ENCODE measurements at places on chromosomes 13 and 19. TPM values are rescaled to one million over a fixed set of nuclear protein-coding genes. Genes with fewer than 3 reads are reported as not detected.

The SIGLEC12 gene
- polyA plus RNA-seq = 5.1 TPM

The KLK8 gene
- 0.74 TPM for polyA plus RNA-seq

The GRIN2D gene
- 0.32 TPM for polyA plus RNA-seq

The CD320 gene
- polyA plus RNA-seq = 38.6 TPM

The BRSK1 gene
- polyA plus RNA-seq = 0.94 TPM

- DNase-seq = no peak
Observed at GRCh38 chr19:12015015-12015752, 20.3 kb downstream of the ZNF433 start.

DNA sequence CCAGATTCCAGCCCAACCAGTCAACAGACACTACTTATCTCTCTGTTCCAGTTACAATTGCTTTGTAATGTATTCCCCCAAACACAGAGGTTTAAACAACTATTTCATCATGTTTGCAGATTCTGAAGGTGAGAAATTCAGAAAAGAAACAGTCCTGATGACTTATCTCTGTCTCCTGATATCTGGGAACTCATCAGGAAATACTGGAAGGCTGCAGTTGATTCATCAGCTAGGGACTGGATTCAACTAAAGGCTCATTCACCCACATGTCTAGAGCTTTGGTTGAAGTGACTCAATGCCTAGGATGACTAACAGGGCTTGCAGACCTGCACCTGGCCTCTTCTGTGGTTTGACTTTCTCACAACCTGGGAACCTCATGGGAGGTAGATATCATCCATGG is 56.6 kb upstream of the GPC6 start:
- DNase-seq = no peak

- DNase-seq = peak; percentile 38
Observed at GRCh38 chr19:1767464-1767933, 14.2 kb downstream of the ONECUT3 start.

- DNase-seq = peak; percentile 56
Observed at GRCh38 chr13:43770871-43771270, 15.9 kb downstream of the ENOX1 start.

- DNase-seq = no peak
Observed at GRCh38 chr13:96672016-96672415, 322.3 kb downstream of the OXGR1 start.

- peak; percentile 4 for DNase-seq
Observed at GRCh38 chr13:51925865-51926527, 64.2 kb downstream of the CCDC70 start.

DNA sequence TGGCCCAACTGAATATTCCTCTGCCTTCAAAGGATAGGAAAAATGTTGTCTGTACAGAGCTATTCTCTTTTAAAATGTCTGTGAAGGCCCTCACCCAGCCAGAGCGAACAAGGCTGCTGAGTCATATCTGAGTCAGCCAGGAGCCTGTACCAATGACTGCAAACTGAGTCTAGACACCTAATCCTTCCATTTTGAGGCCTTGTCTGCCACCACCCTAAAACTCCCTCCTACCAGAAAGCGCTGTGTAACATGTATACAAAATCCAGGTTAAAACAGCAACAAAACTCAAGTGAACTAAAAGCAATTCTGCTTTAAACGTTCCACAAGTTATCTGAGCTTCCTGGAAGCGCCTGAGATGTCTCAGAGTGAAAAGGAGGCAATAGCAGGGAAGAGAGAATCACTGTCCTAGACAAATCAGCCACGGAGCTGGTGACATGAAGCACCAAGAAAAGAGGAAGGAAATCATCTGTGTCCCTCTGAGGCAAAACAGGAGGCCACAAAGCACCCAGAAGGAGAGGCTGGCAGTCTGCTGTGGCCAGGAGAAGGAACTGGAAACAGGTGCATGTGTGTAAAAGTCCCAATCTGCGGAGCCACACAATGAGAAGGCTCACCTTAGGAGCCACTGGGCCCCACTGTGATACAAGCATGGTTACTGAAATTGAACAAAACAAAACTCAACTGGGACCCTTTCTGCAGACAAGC is 10.2 kb downstream of the DHRS12 start:
- DNase-seq = no peak

GRCh38 chr13:36772853-36773252 is 46.2 kb upstream of the RFXAP start:
- no peak for DNase-seq

- no peak for DNase-seq
Observed at GRCh38 chr13:76993473-76993872, 1.6 kb downstream of the CLN5 start.

GRCh38 chr19:38060331-38060730 is 153.3 kb downstream of the SIPA1L3 start:
- no peak for DNase-seq

GRCh38 chr19:2014731-2015607 is 545 bp downstream of the BTBD2 start:
- peak; percentile 38 for DNase-seq

DNA sequence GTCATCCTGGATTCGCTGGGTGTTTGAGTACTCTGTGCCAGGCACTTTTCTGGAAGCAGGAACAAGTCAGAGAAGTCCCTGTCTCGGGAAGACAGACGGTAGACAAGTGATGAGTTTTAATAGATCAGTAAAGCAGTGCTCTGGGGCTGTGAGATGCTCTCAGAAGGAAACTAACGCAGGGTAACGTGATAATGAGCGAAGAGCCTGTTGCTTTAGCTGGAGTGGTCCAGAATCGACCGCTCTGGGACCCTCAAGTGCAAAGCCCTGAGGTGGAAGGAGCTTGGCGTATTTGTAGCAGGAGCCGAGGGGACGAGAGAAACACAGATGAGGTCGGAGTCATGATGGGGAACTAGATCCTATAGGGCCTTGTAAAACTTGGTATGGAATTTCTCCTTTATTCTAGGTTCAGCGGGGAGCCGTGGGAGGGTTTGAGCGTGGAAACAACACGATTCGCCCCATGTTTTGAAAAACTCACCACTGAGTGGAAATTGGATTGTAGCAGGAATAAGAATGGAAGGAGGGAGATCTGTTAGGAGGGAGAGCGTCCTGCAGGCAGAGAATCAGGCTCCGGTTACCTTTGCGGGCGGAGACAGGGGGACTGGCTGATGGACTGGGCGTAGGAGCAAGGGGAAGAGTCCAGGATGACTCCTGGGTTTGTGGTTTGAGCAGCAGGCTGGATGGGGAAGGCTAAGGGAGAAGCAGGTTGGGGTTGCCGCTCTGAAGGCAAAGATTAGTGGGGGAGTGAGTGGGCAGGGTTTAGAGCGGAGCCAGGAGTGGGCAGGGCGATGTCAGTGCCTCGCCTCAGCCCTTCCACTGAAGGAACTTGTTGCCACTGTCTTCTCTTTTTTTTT is 763 bp downstream of the POLD1 start:
- DNase-seq = no peak

GRCh38 chr13:38395497-38395788 is 45.8 kb downstream of the UFM1 start:
- no peak for DNase-seq

DNA sequence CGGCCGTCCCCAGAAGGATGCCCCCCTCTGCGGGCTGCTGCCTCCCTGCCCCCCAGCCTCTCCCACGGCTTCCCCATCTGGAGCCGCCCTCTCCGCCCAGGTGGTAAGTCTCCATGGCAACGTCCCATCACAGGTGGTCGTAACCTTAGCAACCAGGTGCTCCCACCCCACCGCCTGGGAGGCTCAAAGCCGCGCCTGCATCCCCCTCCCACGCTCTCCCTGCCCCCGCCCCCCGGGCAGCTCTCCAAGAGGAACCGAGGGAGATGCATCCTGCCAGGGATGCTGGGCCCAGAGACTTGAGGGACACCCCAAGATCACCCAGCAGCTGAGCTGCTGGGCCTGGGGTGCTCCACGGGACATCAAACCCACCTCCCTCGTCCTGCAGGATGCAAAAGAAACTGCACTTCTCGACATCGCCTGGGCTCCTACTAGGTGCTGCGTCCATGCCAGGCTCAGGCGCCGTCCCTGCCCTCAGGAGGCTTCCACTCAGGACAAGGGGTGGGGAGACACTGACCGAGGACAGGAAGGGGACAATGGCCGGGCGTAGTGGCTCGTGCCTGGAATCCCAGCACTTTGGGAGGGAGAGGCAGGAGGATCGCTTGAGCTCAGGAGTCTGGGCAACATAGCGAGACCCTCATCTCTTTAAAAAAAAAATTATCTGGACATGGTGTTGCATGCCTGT is 5.0 kb upstream of the LINGO3 start:
- DNase-seq = no peak

GRCh38 chr19:38635483-38636399 is 11.7 kb upstream of the ACTN4 start:
- no peak for DNase-seq

GRCh38 chr13:102830646-102831045 is 15.2 kb upstream of the ERCC5 start:
- no peak for DNase-seq

DNA sequence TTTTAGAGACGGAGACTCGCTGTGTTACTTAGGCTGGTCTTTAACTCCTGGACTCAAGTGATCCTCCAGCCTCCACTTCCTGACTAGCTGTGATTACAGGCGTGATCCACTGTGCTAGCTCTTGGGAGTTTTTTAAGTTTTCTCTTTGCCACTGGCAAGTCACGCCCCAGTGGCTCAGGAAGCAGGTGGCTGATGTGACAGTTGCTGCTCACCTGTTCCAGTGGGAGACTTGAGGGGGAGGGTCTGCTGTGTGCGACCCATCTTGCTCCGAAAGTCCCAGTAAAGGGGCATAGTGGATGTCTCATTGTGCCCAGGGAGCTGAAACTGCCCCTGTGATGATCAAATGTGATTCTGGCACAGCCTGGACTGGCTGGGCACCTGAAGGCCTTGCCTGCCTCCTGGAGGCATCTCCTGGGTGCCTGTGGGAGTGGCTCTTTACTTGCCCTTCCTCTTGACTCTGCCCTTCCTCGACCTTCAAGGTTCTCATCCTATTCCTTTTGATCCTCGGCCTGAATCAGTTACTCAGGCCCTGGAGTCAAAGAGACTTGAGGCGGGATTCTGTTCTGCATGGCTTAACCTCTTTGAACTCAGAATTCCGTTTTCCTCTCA is 7.8 kb downstream of the SMARCA4 start:
- DNase-seq = peak; percentile 62

DNA sequence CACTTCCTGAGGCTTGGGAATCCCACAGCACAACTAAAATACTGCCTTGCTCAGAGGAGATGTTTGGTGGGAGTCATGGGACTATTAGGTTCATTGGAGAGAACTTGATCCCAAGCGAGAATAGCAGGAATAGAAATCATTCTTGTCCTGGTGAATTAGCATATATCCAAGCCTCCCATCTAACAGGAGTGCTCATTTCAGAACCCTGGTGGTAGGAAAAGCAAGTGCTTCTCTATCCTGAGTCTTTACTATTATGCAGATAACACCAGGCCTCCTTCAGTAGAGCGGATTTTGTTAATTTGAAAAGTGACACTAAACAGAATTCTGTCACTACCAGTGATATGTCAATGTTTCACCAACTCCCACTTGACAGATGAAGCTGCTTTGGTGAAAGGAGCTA is 199.5 kb downstream of the ATP8A2 start:
- no peak for DNase-seq

DNA sequence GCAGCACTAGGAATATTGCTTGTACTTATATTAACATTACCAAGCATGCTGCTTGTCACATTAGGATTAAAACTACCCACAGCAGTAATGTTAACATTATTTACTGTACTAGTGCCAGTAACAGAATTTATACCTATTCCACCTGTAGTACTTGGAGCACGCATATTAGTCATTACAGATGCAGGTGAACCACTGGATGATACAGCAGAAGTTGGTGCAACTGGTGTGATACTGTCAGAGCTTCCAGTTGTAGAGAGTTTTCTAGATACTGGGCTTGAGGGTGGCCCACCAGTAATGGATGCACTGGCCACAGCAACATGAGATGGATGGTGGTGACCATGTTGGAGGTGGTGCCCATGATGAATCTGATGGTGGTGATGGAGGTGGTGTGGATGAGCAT is 1.1 kb downstream of the TSC22D1 start:
- no peak for DNase-seq

- no peak for DNase-seq
Observed at GRCh38 chr19:7857727-7858108, 16.5 kb downstream of the PRR36 start.

DNA sequence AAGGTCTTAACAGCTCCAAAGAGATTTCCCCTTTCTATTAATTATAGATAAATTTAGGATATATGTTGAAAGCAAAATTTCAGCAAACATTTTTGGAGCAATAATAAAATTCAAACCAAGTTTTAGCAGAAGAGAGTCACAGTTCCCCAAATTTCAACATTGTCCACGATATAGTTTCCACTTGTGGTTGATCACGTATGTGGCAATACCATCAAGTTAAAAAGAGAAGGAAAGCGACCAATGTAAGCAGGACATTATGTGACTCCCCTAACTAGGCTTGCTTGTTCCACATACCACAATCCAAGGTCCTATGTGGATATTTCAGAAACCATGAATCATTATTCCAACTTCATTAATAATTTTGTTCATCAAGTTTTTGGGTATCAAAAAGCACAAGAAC is 52.8 kb downstream of the ELF1 start:
- DNase-seq = no peak

DNA sequence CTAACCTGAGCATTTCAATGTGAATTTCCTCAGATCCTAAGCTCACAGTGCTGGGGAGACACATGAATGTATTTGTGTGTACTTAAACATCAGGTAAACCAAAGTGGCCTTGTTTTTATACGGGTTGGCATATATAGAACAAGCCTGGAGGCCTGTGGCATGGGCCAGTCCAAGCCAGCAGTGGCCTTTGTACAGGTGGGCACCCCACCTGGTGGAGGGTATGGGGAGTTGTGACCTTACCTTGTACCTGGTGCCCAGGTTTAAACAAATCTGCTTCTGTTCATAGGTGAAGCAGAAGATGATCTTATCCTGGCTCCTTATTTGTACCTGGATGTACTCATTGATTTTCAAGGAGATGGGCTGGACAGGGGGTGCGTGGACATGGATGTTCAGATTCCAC is 71.0 kb downstream of the ERICH6B start:
- no peak for DNase-seq

DNA sequence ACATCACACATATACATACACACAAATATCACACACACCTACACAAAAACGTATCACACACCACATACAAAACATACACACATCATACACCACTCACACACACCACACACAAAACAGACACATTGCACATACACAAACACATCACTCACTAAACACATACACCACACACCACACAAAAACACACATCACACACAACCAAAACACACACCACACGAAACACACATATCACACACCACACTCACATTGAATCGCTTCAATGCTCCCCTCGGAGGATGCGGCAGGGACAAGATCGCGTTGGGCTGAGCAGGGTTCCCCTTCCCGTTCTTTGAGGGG is 131.5 kb downstream of the CRYL1 start:
- DNase-seq = no peak
